ENCODE measurements at places on chromosomes 4 and X.

- DNase-seq, result peak; percentile 78
These were observed 14.8 kb upstream of the MXD4 start for GRCh38 chr4:2276581-2277325.

DNA sequence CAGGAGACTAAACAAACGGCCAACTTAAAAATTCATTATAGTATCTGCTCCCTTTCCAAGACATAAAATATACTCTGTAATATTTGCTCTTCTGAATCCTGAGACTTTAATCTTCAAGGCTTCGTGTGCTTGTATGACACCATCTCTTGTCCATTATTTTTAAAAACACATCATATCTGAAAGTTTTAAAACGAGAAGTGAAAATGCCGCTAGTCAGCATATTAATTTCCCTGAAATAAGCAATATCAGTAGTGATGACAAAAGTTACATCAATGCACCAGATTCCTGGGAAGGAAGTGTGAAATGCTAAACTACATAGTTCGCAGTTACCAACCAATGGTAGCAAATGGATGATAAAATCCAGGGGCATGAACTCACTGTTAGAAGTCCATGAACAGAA is 66.8 kb upstream of the EXOC1L start:
- DNase-seq, result no peak

GRCh38 chrX:38086451-38087215 is 80.3 kb downstream of the SYTL5 start:
- DNase-seq, result no peak

GRCh38 chr4:79403356-79403755 is 4.7 kb downstream of the GK2 start:
- DNase-seq, result no peak

DNA sequence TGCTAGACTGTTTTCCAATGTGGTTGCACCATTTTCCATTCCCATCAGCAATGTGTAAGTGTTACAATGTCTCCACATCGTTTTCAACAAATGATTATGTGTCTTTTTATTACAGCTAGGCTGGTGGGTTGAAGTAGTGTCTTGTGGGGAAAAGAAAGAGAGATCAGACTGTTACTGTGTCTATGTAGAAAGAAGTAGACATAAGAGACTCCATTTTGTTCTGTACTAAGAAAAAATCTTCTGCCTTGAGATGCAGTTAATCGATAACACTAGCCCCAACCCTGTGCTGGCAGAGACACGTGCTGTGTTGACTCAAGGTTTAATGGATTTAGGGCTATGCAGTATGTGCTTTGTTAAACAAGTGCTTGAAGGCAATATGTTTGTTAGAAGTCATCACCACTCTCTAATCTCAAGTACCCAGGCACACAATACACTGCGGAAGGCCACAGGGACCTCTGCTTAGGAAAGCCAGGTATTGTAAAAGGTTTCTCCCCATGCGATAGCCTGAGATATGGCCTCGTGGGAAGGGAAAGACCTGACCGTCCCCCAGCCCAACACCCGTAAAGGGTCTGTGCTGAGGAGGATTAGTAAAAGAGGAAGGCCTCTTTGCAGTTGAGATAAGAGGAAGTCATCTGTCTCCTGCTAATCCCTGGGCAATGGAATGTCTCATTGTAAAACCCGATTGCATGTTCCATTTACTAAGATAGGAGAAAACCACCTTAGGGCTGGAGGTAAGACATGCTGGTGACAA is 23.0 kb upstream of the UGT2B15 start:
- DNase-seq, result no peak

GRCh38 chr4:74098427-74098994 is 484 bp downstream of the CXCL2 start:
- no peak for DNase-seq

DNA sequence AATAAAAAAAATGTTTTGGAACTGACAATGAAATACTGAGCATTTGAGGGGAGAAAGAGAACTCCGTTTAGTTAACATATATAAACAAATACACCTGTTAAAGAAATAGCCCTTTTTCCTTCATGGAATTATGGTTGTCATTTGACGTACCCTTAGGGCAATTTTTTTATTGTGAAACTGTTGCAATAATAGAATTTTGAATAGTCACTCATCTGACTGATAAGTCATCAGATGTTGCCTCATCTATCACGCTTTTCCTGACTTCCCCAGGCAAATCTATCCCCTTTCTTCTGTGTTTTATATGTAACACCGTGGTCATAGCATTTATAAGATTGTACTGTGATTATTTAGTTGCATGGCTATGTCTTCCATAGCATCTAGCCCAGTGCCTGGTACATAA is 69.0 kb upstream of the HDAC8 start:
- DNase-seq, result no peak
